T-helper 2 cell (primary cell): ENCODE measurements at places on chromosomes 6 and 20.

DNA sequence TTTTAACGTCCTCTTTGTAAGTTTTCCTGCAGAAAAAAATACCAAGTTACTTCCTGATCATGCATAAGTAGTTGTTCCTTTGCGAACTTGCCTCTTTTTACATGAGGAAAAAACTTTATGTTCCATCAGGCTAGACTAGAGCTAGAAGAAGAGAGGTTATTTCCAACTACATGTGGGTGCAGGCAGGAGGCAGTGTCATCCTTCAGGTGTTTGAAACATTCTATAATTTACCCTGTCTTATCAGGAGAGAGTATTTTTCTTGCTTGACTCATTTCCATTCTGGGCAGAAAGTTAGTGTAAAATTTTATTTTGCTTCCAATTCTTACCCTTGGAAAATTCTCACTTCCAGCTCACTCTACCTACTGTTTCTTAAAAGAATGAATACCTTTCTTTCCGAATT lies 28.5 kb upstream of the EPHA7 start:
- no peak for DNase-seq

GRCh38 chr20:63309261-63310071 lies 16.5 kb downstream of the COL20A1 start:
- DNase-seq, result no peak

- no peak for DNase-seq
Measured at GRCh38 chr20:10079964-10080363, 45.2 kb downstream of the ANKEF1 start.

- no peak for DNase-seq
Measured at GRCh38 chr6:22570185-22570551, 802 bp downstream of the HDGFL1 start.

DNA sequence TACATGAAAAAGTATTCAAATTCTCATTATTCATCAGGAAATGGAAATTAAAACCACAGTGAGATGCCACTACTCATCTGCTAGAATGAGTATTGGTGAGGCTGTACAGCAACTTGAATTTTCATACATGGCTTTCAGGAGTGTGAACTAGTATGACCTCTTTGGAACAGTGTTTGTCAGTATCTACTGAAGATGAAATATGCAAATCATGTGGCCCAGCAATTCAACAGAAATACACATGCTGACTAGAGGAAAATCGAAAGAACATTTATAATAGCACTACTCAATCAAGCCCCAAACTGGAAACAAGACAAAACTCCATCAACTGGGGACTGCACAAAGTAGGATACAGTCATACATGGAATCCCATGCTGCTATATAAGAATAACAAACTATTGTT lies 102.2 kb downstream of the DCDC2 start:
- no peak for DNase-seq

- DNase-seq, result no peak
Measured at GRCh38 chr20:23622839-23623343, 14.9 kb downstream of the CST3 start.

DNA sequence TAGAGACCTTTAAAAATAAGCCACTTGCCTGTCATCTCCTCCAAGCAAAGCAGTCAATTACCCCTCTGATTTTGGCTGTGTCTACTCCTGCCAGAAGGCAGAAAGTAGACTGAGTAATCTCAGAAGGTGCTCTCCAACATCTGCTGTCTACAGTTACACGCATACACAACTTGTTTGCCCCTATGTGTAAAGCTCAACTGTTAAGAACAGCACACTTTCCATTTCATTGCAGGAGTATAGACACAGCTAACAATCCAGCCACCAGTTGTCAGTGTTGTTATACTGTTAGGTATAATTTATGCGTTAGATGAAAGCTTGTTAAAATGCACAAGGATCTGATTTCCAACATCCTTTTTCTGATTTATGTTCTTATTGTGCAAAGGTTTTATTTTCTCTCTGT lies 88.2 kb downstream of the SAMD3 start:
- DNase-seq, result no peak

DNA sequence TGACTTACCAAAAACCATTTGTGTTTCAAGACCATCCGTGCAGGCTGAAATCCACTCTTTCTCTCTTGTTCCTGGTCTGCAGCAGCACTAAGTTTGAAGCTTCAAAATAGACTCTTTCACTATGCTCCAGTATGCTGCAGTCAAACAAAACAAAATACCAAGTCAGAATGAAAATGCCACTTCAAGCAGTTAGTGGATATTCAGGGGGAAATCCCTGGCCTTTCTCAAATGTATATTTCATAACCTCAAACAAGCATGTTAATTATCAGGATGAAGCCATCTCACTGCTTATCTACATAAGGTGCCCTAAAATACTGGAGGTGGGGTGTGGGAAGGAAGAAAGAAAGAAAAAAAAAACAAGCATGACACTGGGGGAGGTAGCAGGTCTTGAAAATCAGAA lies 103.5 kb downstream of the ATXN1 start:
- DNase-seq, result no peak
